ENCODE measurements at places on chromosomes 7 and 10.

GRCh38 chr7:125605241-125605640 lies 675.6 kb upstream of the POT1 start:
- no peak for DNase-seq

GRCh38 chr10:127911218-127911866 lies 4.4 kb downstream of the PTPRE start:
- no peak for DNase-seq

DNA sequence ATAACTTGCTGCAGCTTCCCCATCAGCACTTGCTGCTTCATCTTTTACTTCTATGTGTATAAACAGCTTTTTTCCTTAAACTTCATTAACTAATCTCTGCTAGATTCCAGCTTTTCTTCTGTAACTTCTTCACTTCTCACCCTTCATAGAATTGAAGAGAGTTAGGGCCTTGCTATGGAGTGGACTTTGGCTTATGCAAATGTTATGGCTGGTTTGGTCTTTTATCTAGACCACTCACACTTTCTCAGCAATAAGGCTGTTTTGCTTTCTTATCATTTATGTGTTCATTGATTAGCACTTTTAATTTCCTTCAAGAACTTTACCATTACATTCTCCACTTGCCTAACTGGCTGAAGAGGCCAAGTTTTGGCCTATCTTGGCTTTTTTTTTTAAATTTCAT lies 64.2 kb upstream of the HELLS start:
- no peak for DNase-seq

DNA sequence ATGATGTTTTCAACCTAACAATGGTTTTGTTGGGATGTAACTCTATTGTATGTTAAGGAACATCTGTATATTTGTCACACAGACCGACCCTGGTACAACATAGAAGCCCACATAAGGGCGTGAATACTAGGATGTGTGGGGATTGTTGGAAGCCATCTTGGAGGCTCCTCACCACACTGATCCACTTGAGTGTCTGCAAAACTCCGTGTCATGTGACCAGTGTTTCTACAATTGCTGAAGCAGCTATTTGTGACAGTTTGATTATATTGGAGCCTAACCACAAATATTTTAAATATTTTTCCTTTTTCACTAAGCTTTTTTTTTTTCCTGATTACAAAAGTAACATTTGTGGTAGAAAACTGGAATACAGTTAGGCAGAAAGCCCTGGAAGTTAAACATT lies 27.9 kb downstream of the RALA start:
- DNase-seq = no peak

DNA sequence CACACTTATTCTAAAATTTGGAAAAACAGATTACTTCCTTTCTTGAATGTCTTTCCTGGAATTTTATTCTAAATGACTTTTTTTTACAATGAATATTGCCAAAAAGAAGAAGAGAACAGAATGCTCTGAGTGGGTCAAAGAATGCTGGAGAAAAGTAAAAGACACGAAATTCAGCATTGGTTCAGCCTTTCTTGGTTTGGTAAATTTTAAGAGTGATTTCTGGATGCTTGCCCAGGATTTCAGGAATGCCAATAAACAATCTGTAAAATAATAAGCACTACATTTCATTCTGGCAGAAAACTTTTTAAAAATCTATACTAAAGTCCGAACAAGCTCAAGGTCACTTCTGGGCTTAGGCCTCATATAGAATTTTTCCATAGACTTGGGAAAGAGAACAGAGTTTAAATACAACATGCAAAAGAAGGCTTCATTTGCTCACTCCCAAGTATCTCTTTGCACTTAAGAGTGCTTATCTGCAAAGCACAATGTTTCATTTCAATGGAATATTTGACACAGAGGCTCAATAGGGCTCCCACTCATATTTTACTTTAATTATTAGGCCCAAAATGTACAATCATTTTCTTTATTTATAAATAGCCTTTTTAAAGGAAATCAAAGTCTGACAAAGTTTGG lies 359.5 kb upstream of the ANKRD30A start:
- DNase-seq = no peak

DNA sequence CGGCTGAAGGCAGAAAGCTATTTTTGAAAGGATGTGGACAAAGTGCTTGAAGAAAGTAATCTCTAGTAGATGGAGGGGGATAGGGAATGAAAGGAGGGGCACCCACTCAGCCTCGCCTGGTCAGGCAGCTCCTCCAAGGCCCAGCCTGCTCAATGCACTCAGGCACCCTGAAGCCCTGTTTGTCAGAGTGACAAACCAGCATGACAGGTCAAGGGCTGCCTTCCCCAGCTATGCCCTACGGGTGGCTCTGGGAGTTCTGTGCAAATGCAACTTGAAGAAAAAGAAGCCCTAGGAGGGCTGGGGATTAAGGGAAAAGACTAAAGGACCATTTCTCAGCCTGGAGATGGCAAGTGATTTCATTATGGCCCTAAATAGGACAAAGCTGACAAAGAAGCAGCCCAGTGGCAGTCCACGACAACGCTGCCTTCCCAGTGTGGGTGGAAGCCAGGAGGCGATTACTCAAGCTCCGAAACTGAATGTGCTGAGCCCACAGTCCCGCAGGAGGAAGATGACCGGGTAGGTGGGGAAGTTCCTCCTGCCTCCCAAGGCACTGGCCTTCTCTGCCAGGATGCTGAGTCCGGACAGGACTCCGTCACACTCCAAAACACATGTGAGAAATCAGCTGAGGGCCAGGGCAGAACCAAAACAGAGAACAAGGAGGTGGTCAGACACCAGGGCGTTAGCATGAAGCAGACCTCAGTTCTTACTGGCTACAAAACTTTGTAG lies 16.3 kb downstream of the LIPA start:
- no peak for DNase-seq

- DNase-seq = peak; percentile 26
Observed at GRCh38 chr7:87876869-87877234, 559 bp downstream of the DBF4 start.

DNA sequence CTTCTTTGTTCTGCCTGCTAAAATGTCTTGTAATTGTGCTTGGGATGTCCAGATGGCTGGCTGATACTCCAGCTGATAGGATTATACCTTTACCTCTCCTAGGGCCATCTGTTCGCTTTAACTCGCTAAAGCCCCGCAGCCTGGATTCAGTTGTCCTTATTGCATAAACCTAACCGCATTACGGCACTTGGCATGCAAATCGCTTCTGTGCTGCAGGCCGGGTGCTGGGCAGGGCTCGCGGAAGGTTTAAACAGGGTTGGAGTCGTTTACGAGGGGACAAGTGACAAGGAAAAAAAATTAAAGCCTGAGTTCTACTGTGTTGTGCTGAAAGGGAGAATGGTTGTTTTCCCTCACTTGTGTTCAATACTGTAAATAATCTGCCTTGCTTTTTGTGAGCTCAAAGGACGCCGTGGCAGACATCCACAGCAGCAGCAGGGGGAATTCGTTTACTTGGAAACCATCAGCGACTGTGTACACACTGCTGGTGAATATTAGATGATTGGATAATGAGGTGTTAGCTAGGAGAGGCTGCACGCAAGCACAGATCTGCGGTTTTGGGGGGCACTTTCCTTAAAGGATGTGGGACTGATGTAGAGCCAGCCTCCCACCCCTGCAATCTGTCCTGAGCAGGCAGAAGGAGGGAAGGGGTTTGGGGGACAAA lies 93.0 kb downstream of the EBF3 start:
- no peak for DNase-seq

DNA sequence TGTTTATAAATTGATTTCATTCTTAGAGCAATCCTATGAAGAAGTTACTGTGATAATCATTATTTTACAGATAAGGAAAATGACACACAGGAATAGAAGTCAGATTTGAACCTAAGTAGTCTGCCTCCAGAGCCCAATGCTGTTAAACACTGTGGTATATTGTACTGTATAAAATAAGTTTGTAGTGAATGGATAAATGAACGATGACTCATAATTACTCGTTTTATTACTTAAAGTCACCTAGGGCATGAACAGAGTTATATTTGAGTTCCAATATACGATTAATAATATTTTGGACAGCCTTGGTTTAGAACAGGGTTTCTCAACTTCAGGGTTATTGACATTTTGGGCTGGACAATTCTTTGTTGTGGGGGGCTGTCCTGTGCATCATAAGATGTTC lies 7.8 kb upstream of the BTRC start:
- no peak for DNase-seq

DNA sequence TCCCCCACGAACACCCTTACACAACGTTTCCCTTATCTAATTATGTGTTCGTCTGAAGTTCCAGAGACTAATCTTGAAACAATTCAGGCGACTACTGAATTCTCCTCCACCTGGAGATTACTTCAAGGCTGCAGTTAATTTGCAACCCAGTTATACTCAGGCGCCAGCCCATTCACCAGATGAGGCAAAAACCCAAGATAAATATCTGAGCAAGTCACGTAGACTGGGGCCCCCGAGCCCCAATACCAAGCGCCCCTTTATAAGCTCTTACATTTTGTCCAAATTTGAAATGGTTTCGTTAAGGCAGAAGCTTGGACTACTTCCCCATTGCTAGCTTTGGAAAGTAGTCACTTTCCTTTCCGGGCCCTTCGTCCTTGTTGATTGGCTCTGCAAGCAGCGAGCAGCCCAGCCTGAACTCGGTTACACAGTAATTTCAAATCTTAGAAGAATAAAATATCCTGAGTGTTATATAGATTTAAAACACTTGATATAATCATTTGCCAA lies 1.2 kb downstream of the TPK1 start:
- DNase-seq = peak; percentile 30

DNA sequence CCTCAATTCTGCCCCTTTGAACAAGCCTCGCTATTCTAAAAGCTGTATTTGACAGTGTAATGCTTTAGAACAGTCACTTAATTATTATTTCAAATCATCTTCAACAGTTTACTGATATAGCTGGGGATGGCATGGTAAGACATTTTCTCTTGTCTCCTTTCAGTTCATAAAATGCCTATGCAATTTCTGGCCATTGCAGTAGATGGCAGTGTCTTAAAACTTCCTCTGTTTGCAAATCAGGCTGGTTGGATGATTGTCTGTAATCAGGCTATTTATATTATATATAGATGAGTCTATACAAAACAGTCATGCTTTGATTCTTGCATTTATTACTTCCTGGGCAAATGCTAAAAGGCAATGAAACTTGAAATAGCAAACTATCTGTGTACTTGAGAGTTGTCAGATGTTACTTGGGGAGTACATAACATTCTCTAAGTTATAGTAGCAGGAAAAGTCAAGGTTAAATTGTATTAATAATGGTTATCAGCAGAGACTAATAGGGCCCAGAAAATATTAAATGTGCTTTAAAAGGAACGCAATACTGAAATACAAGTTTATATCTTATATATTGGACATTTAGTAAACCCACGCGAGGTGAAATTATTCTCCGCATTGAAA lies 55.5 kb upstream of the LHFPL3 start:
- no peak for DNase-seq

DNA sequence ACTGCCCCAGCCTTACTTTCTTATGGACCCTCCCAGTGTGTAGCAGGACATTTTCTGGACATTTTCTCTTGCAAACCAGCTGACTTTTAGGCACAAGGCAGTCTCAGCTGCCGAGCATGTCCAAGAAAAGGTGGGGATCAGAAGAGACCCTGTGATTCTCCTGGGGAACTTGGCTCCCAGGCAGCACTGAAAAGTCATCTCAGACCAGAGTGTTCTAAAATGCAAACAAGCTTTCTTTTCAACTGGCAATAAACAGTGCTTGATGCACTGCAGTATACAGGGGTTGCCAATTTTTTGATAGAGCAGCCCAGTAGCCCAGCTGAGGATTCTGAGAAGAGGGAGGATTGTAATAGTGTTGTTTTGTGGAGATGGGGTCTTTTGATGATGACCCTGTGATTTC lies 168.0 kb upstream of the PHYHIPL start:
- no peak for DNase-seq

- DNase-seq = no peak
Observed at GRCh38 chr7:29192323-29192722, 2.3 kb upstream of the CHN2 start.

GRCh38 chr10:100413173-100413572 lies 49.6 kb upstream of the WNT8B start:
- no peak for DNase-seq

- no peak for DNase-seq
Observed at GRCh38 chr10:114698271-114699061, 40.4 kb upstream of the ABLIM1 start.

GRCh38 chr10:43252166-43252782 lies 14.6 kb downstream of the RASGEF1A start:
- DNase-seq = no peak

DNA sequence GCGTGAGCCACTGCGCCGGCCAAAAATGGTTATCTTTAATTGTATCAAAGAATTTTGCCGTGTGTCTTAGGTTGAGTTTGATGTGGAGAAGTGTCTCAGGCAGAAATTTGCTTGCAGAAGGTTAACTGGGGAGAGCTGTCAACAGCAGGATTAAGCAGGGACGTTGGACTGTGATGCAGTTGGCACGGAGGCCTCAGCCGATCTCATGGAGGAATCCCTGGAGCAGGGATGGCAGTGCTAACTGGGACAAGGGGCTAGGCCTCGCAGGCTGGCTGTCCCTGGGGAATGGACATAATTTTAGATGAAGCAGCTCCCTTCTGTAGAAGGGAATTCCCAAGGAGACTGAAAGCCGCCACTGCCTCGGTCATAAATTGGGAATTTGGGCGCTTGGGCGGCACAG lies 12.3 kb upstream of the KIF5B start:
- DNase-seq = no peak

DNA sequence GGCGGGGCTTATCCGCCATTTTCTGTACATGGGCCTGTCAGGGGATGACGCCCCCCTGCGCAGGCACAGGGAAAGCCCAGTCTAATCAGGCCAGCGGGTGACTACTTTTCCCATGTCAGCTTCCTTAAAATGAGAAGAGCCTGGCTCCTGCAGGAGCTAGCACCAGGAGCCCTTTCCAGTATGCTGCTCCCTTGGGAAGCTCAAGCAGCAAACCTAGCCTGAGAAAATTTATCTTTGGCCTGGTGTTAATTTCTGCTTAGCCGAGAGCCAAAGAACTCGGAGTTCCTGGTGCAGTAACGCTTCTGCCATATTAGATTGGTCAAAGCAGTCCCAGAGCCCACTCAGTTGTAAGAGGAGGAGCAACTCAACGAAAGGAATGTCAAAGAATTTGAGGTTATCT lies 239.0 kb upstream of the PHYHIPL start:
- DNase-seq = no peak

- no peak for DNase-seq
Observed at GRCh38 chr10:58531084-58531695, 18.5 kb downstream of the BICC1 start.

GRCh38 chr7:121610243-121610642 lies 214.1 kb upstream of the FAM3C start:
- no peak for DNase-seq

GRCh38 chr7:14720785-14721184 lies 181.8 kb downstream of the DGKB start:
- DNase-seq = no peak

DNA sequence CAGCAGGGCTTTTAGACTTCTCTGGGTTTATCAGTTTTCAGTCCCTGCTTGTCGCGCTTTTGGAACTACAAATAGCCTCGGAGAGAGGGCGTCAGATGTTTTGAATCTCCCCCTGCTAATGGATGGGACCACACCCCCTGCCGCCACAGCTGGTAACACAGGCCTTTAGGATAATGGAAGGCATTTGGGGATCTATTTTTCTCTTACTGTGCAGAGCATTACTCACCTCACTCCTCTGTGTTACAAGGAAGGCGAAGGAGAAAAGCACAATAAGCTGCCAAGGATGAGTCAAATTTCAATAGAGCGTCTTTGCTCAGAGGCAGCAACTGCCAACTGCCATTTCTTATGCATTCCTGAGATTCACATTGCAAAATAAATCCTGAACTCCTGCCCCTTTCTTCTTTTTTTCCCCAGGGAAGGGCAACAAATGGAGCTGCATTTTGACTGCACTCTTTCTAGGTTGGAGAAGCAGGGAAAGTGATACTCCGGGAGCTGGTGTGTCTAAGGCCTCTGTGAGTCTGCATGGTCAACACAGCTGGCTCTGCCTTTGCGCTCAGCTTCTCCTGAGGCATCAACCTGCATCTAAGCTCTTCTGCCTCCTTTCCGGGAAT lies 31.5 kb upstream of the SMNDC1 start:
- DNase-seq = no peak

Data from stimulated activated CD4-positive, alpha-beta T cell treated with anti-CD3 and anti-CD28 coated beads, Interleukin-4, amount 100 ng/mL, for 4 hours (primary cell).